ENCODE measurements at places on chromosomes 12 and 14.
A peak's percentile ranks its signal among the peaks of the same experiment; 100 is the strongest.

GRCh38 chr12:108048686-108049085, 80.4 kb upstream of the WSCD2 start:
- no peak for DNase-seq

GRCh38 chr14:89801136-89801535, 153.4 kb downstream of the EFCAB11 start:
- no peak for DNase-seq

DNA sequence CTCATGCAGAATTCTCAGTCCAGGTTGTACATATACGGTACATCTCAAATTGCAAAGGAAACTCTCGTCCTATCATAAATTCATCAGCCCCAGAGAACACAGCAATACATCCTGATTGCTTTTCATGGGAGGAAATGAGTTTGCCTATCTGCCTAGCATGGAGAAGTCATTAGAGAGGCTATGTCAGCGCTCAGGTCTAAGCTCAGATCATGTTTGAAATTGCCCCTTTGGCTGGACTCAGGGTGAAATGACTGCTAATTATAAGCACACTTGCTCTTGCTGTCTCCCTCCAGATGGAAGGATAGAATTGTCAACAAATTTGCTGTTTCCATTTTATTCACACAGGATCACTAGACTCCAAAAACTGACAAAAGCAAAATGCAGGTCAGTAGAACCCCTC, 178.4 kb downstream of the RIMBP2 start:
- DNase-seq = no peak

DNA sequence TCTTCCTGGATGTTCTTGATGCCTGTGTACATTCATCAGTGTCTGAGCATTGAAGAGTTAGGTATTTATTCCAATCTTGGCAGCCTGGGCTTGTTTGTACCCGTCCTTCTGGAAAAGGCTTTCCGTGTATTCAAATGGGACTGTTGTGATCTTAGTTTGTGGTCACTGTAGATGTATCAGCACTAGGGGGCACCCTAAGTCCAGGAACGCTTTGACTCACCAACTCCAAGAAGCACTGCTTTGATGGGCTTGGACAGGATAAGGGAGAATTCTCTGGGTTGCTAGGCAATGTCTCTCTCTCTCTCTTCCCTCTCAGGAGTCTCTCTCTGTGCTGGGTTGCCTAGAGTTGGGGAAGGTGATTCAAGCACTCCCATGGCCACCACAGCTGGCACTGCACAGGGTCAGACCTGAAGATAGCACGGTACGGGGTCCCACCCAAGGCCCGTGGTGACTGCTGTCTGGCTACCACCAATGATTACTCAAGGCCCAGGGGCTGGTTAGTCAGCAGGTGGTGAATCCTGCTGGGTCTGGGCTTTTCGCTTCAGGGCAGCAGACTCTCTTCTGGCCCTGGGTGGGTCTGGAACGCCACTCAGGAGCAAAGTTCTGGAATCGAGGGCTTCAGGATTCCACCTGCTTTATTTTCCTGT, 211.1 kb upstream of the RGS6 start:
- DNase-seq = peak; percentile 78
